Keratinocyte (primary cell): ENCODE measurements at places on chromosomes 6 and 20.

DNA sequence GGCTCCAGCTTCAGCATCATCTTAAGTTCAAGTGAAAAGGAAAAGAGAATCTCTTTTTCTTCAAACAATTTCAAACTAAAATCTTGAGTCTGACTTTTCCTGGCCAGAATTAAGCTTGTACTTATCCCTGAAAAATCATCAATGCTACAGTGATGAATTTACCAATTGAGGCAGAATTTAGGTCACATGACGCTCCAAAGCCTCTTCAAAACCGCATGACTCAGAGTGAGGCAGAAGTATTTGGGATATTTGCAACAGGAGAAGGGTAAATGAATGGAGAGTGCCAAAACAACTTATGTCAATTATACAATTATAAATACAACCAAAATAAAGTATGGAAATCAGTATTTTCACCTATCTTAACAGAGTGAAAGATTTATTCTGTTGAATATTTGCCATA lies 515.5 kb downstream of the COL12A1 start:
- DNase-seq = no peak

DNA sequence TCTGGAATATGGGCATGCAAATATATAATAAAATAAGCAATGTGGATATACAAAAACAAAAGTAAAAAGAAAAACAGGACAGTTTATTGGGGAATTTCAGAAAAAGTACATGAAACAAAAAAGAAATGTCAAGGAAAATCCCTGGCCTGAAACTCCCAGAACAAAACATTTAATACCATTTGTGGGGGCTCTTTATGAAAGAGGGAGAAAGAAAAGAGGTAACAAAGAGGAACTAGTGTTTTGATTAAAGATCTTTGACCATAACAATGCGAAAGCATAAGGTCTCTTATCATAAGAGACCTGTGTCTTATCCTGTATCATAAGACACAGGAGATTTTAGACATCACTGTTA lies 88.6 kb upstream of the ARID1B start:
- DNase-seq = no peak

DNA sequence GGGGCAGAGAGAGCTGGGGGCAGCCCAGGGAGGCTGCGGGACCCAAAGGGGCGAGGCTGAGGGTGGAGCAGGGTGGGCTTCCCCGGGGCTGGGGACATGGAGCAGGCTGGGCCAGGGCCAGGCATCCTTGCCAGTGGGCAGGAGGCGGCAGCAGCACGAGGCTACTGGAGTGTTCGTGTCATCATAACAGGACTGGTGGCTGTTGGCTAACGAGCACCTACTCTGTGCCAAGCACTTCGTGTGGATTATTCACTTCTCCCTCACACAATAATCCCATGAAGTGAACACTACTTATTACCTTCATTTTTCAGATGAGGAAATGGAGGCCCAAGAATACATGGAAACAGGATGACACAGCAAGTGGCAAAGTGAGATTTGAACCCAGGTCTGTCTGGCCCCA lies 41.7 kb downstream of the GRM4 start:
- DNase-seq = no peak

- DNase-seq = no peak
Observed at GRCh38 chr20:48283470-48284110, 498.3 kb upstream of the SULF2 start.

DNA sequence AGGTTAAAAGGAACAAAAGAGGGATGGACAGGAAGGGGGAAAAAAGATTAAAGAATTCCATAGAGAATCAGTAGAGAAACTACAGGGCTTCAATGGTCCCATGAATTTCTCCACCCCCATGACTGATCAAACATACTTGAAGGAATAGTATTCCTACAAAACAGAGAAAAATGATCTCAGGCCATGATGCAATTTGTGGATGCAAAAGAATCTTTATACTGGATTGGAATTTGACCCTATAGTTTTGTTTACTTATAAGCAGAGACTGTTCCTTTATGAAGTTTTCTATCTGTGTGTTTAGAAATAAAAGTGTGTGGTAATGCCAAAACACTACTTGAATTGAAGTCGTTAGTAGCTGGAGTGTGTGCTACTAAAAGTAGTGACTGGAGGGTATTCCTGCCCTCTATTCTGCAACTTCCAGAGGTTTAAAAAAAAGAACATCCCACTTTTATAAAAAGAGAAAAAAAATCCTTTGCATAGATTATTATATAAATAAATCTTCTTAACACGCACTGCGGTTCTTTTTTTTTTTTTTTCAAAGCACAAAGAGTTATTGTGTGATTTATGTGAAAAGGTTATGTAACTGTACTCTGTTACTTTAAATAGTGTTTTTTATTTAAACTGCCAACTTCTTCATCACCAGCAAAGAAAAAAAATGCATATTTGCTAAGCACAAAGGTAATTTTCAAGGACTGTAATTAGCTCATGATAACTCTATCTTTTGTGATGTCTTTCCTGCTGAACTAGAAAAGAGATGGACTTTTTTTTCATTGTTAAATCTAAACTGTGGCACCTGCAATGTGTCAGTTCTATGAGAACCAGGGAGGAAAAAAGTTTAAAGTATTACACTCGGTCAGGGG lies 214.5 kb upstream of the CITED2 start:
- no peak for DNase-seq

DNA sequence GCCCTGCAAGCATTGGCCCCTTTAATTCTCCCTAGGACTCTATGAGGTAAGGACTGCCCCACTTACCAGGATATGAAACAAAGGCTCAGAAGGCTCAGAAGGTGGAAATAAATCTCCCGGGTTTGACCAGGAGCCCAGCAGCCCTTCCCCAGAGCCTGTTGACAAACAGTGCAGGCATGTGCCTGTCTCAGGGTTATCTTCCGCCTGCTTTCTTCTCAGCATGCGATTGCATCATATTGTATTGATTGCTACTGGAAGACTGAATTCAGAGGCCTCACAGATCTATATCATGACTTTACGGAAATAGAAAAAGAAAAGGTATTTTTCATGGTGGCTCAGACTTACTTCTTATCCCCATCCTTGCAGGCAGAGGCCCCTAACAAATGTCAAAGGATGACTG lies 92.7 kb downstream of the PHACTR3 start:
- no peak for DNase-seq

GRCh38 chr6:82711971-82712370 lies 348.4 kb downstream of the TPBG start:
- DNase-seq = no peak

GRCh38 chr6:149964308-149965193 lies 808 bp downstream of the ULBP1 start:
- no peak for DNase-seq

- DNase-seq = no peak
Observed at GRCh38 chr6:37882292-37882691, 62.8 kb downstream of the ZFAND3 start.

GRCh38 chr6:147136057-147136456 lies 68.2 kb upstream of the STXBP5 start:
- DNase-seq = no peak

DNA sequence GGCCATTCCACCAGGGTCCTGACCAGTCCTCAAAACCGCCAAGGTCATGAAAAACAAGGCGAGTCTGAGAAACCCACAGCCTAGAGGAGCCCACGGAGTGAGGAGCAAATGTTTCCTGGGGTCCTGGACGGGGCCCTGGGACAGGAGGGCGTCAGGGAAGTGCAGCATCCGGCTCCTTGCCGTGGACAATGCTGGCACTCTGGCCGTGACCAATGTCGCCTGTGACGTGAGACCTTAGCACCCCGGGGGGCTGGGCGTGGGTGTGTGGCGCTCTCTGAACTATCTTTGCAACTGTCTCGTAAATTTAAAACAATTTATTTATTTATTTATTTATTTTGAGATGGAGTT lies 34.1 kb upstream of the SLCO4A1 start:
- no peak for DNase-seq

- no peak for DNase-seq
Observed at GRCh38 chr6:81889377-81890053, 137.0 kb upstream of the TENT5A start.

- DNase-seq = no peak
Observed at GRCh38 chr6:73078333-73078862, 146.9 kb downstream of the KHDC1L start.

DNA sequence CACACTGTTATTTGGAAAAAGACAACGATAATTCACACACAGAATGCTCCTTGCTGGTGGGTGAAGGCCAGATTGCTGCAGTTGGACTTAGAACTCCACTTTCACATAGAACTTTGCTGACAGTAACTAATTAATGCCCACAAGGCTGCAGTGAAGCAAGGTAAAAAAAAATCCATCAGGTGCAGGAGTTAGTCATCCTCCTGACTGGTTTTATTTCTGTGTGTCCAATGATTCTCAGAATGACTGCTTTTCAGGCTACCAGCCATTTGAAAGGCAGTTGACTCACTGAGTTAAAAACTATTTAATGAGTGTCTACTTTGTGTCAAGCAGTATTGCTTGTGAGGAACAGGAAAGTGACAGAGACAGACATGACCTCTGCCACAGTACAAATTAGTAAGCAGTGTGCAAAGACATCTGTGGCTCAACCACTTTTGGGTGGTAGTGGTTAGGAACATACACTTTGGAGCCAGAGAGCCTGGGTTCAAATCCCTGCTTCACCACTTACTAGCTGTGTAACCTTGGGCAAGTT lies 41.9 kb downstream of the ELOVL5 start:
- peak; percentile 38 for DNase-seq

- no peak for DNase-seq
Observed at GRCh38 chr6:93550551-93551276, 131.4 kb upstream of the EPHA7 start.

- no peak for DNase-seq
Observed at GRCh38 chr6:131678442-131678841, 22.8 kb downstream of the OR2A4 start.

DNA sequence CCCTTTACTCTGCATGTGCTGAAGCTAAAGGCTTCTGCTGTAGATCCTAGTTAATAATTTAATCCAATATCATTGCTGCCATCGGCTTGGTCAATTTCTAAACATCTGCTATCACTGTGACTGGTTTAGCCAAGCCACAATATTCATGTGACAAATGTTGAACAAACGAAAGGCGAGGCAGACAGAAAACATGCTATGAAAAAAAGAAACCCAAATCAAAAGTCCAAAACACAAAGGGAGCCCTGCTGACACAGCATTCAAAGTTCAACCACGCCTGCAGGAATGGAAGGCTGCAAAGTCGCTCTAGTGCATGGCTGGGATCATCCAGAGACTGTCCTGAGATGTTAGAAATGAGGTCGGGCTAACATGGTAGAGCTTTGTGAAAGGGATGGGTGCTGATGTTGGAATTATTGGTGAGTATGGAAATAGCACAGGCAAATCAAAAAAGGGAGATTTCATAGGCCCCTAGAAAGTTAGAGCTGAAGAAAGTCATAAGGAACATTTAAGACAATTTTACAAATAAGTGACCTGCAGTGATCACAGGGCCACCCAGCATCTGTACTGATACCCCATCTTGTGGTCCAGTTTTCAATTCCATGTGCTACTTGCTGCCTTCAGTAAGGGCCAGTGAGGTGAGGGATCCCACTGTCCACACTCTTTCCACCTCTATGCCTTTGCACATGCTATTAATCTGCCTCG lies 8.8 kb upstream of the NHSL1 start:
- no peak for DNase-seq

GRCh38 chr6:39321761-39322160 lies 741 bp downstream of the KCNK16 start:
- DNase-seq = no peak

- no peak for DNase-seq
Observed at GRCh38 chr6:109595998-109596397, 95.0 kb downstream of the AK9 start.

DNA sequence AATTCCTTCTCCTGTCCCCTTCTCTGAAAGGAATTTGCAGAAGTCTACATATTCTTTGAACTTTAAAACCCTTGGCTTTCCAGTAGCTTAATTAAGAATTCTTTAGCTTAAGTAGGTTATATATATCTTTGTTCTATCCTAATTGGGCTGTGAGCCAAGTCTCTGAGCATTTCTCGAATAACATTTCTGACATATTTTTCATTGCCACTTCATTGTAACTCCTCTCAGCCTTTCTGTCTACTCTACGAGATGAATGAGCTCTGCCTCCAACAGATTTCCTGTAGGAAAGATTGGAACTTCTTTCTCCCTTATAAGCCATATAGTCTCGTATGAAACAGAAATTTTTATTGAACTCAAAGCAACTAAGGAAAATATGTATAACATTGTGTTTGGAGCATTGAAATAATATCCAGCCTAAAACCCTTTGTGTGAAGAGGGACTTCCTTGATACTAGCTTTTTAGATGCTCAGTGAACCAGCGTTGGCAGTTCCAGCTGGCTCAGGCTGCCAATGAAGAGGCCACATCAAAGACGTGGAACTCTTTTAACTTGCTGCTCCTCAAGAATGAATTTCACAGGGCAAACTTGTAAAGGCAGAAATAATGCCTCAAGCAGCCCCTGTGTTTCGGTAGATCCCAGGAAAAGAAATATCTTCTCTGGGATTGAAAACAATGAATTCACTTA lies 87.7 kb upstream of the NOX3 start:
- no peak for DNase-seq

- DNase-seq = no peak
Observed at GRCh38 chr6:111522393-111523020, 39.5 kb upstream of the REV3L start.

DNA sequence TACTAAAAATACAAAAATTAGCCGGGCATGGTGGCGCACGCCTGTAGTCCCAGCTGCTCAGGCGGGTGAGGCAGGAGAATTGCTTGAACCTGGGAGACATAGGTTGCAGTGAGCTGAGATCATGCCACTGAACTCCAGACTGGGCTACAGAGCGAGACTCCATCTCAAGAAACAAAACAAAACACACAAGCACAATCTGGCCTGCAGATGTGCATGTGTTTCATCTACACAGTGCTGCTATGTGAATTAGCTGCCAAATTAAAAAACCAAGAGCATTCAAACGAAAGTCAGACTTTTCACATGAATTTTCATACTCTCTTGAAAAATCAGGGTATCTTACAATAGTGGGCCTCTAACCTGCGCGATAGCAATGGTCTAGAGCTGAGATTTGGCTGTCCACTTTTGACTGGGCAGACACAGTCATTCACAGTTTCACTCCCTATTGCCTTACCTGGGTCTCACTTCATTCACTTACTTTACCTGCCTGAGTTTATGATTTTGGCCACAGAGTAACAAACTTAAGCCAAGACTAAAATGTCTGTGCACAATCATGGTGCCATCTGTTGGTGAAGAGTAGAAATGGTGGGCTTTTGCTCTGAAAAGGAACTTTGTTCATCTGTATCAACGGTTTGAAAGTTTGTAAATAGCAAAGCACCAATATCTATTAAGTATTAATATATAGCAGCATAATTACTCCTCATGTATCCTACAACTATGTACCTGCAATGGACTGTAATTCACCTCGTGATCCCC lies 138.5 kb upstream of the UST start:
- DNase-seq = no peak

- DNase-seq = no peak
Observed at GRCh38 chr6:138004430-138005287, 102.6 kb downstream of the PERP start.

GRCh38 chr6:126182650-126183311 lies 157.1 kb upstream of the CENPW start:
- DNase-seq = no peak

DNA sequence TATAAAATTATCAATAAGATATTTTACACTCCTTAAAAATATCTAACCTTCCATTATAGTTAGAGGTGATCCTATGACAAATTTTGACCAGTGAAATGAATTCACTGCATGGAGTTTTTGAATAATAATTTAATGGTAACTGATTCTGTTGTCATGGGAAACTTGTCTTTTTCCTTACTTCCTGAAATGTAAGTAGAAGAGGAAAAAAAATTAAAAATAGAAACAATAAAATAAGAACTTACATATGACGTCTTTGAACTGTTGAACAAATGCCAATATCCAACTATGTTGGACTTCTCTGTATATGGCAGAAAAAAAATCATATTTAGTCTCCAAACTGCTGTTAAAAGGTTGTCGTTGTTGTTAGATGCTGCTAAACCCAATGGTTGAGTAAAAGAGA lies 26.3 kb downstream of the PPP1R14C start:
- no peak for DNase-seq

- DNase-seq = peak; percentile 99
Observed at GRCh38 chr6:152094992-152095592, 287.6 kb downstream of the ESR1 start.
